COR-L47 (cell line): ENCODE measurements at places on chromosomes 16 and 17.
A peak's percentile ranks its signal among the peaks of the same experiment; 100 is the strongest.

DNA sequence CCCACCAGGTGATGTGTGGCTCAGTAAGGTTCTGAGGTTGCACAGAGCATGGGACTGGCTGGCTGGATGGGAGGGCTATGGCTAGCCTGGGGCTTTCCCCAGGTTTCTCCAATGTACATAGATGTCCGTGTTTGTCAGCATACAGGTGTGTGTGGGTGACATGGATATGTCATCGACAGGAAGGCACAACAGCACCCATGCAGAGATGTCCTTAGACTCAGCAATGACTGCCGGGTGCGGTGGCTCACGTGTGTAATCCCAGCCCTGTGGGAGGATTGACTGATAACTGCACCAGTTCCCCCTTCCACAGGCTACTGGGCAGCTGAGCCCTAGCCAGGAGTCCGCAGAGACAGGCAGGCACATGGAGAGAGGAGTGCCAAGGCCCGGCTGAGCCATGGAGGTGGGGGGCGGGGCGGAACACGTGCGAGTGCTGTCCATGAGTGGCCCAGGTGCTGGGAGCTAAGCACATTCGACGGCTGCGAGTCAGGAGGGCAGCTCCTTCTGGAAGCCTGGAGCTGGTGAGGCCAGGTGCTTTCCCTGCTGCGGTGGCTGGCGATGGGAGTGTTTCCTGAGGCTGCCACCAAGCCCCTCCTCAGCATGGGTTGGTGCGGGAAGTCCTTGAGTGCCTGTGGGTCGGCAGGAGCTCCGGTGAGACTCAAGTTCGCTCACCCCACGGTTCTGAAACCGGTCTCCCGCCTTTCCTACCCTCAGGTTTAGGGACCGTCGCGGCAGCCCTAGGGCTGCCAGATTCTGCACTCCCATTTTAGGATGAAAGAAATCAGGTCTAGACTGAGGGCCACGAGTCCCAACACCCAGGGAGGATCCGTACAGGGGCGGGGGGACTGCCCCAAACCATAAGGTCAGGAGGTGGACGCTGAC lies 858 bp upstream of the ASPSCR1 start:
- peak; percentile 76 for DNase-seq

DNA sequence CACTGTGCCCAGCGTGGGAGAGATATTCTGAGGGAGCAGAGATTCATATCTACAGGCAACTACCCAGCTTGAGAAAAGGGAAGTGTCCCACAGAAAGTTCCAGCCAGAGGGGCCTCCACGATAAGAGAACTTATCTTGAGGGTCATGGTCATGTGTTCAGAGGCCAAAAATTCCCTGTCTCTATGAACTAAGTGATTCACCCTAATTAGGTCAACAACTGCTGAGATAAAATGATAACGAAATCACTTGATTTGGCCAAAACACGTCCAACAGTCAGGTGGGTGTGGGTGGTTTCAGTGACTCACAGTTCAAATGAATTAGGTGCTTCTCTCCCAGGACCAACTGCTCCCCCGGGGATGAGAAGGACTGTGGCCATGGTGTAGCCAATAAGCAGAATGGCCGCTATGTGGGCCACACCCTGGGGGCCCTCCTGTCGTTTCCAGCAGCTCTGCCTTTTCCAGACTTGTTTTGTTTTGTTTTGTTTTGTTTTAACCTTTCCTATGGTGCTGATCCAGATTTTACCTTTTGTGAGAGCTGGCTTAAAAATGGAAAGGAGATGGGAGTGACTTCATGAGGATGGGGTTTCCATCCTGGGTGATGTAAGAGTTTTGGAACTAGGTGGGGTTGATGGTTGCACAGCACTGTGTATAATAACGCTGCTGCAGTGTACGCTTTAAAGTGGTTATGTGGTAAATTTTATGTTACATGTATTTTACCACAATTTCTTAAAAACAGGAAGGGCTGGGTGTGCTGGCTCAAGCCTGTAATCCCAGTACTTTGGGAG lies 8.7 kb downstream of the DNAI2 start:
- no peak for DNase-seq

DNA sequence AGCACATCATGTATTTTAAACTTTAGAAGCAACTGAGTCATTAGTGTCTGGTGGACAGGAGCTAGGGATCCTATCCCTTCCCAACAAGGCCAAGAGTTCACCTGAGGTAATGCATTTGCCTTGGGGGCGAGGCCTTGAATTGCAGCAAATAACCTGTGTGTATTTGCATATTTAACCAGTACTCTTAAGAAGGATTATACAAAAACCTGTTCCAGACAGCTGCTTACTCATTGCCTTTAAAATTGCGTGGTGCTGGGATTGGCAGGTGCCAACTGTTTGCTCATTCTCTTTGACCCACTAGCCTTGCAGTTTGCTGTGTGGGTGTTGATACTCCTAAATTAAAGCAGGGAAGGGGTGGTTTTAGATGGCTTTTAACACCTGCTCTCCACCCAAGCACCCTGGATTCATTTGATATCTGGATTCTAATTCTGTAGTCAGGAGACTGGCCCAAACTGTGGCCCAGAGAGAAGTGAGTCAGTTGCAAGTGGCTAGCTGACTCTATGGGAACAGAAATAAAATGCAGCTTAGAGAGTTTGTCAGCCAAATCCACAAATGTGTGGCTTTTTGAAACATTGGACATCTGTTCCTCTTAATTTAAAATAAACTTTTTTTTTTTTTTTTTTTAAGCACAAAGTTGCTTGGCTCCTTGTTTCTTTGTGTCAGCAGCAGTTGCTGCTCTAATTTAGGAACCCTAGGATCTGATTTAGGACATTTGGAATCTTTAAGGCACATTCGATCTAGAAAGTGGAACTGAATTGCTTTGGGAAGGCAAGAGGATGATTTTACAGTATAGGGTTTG lies 46.9 kb downstream of the TUBD1 start:
- DNase-seq, result peak; percentile 51

- DNase-seq, result no peak
Observed at GRCh38 chr17:31788956-31789355, 70.1 kb downstream of the COPRS start.

DNA sequence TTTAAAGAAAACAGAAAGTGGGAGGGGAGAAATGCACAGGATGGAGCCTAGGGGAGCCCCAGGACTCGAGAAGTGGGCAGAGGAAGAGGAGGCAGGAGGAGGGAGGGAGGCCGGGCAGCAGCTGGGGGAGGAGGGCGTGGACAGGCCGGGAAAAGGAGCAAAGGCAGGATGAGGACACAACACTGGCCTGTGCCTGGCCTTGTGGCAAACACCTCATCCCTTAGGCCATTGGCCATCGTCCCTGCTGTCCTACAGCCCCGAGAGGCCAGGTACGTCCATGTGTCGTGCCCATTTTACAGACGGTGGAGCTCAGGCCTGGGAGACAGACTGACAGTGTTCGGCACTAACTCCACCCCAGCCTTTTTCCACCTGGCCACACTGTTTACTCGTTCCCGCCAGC lies 15.9 kb downstream of the JPH3 start:
- no peak for DNase-seq
